Pons (tissue), 1 donor: ENCODE measurements at places on chromosomes 3 and 15.

- no peak for DNase-seq
Measured at GRCh38 chr15:60648928-60649679, 170.2 kb upstream of the ICE2 start.

DNA sequence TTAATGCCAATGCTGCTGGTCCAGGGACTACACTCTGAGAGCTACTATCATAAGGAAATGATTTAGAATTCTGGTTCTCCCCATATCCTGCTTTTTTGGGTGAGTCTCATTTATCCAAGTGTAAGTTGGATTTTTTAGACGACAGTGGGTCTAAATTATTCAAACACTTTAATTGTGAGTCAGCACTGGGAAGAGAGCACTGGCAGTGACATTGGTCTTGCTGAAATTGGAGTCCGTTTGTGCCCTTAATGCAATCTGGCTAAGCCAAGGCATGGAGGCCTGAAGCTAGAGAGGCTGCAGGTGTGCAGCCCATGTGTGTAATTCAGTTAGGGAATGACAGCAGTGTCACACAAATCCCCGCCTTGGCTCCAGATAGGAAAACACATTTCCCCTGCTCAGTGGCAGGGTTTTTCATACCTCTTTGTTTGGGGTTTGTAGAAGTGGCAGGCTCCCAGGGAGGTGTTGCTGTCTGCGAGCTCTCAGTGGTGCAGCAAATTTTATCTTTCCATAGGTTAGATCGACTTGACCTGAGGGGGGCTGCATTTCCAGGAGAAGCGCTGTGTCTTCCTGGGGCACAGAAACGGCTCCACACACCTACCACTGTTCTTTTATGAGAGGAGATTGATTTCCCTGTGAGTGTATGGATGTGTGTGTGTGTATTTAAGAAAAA is 197.7 kb downstream of the CD47 start:
- no peak for DNase-seq

- no peak for DNase-seq
Measured at GRCh38 chr3:46865031-46865507, 1.8 kb upstream of the MYL3 start.

- DNase-seq: no peak
Measured at GRCh38 chr15:70436428-70436827, 326.9 kb downstream of the UACA start.

GRCh38 chr15:58474741-58475323 is 43.0 kb downstream of the LIPC start:
- DNase-seq: no peak

- no peak for DNase-seq
Measured at GRCh38 chr3:88189361-88189810, 39.6 kb downstream of the C3orf38 start.

DNA sequence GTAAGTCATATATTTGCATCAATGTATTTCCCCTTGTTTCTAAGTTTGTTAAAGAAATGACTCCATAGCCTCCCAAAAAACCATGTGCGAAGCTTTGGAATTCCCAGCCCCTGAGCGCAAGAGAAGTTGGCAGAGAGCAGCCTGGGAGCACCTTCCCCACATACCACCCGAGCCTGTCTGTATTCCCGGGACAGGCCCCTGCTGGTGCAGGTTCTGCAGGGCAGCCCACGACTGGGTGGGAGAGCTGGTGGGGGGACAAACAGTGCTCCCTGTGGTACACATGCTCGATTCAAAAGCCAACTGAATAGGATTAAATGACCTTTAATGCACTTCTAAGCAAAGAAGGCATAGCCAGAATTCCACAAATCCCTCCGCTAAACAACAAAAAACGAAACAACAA is 74.6 kb upstream of the SNRPA1 start:
- DNase-seq: no peak

GRCh38 chr3:57923101-57923500 is 85.1 kb upstream of the FLNB start:
- DNase-seq: no peak

GRCh38 chr3:24545887-24546286 is 51.2 kb upstream of the THRB start:
- DNase-seq: no peak

DNA sequence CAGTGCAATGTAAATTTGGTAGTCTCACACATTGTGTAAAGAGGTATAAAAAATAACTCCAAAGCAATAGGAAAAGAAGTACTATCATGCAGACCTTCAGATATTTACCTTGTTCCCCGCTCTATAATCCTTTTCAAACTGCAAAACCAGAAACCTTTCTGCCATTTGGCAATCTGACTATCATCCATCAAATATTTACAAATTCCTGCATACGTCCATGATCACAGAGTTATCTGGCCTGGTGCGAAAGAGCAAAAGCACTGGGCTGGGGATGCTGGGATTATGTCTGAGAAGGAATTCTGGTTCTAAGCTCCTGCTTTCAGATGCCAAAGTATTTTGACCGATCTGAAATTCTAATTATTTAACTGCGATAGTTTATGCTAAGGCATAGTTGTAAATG is 143.1 kb downstream of the RORA start:
- DNase-seq: no peak

DNA sequence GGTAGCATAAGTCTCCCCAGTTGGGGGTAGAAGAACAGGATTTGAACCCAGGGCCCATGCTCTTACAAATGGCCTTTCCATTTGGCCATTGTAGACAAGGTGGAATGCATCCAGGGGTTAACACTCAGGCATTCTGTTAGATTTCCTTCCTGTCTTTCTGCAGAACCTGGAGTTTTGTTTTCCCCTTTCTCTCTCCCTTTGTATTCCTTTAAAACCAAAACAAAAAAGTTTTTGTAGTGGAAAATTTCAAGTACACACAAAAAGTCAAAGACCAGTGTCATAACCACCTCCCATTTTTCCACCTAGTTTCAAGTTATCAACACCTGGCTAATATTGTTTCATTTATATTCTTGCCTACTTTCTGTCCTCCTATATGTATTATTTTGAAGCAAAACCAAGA is 26.0 kb downstream of the FRMD4B start:
- DNase-seq: no peak

DNA sequence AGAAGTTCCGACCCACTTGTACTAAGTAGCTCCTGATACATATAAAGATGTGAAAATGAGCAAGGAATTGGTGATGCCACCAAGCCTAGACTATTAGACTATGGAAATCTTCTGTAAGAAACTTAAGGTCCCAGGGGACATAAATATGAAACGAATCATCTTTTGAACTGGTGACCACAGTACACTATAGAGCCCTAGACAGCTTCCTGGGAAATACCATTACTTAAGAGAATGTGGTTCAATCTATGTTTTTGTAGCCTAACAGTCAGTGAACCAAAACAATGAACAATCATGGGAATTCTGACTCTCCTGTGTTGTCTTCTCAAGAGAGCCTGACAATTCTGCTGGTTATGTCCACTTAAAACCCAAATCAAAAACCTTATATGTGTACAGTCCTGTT is 191.6 kb downstream of the GREM1 start:
- DNase-seq: no peak

- DNase-seq: no peak
Measured at GRCh38 chr3:122102191-122102935, 47.2 kb downstream of the CD86 start.

- peak; percentile 71 for DNase-seq
Measured at GRCh38 chr3:134197681-134198261, 52.9 kb downstream of the RYK start.

GRCh38 chr15:36880913-36881460 is 219.4 kb downstream of the MEIS2 start:
- no peak for DNase-seq

GRCh38 chr3:125437631-125438435 is 62.7 kb upstream of the ZNF148 start:
- DNase-seq: peak; percentile 60

GRCh38 chr3:109480014-109480413 is 142.7 kb upstream of the DPPA4 start:
- DNase-seq: no peak

DNA sequence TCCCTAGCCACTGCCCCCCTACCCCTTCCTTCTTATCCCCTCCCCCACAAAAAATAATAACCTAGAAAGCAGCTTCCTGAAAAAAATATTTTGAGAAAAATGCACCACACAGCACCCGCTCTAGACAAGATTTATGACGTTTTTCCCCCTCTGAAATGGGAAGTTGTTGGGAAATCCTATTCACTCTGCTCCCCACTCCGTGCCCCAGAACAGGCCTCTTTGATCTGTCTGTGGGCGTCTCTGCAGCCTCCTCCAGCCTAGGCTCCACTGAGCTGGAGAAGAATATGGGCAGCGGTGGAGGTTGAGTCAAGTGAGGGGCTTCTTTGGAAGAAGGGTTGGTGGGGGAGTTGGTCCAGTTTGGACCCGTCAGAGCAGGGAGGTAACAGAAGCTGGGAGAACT is 28.5 kb upstream of the POLG start:
- no peak for DNase-seq

GRCh38 chr3:182592747-182593146 is 200.6 kb upstream of the ATP11B start:
- DNase-seq: no peak
